ENCODE measurements at places on chromosomes 1 and 21.

- DNase-seq = no peak
These were observed 126.2 kb upstream of the COL6A1 start for GRCh38 chr21:45855248-45855811.

GRCh38 chr1:192726820-192727504 lies 81.9 kb upstream of the RGS2 start:
- no peak for DNase-seq

DNA sequence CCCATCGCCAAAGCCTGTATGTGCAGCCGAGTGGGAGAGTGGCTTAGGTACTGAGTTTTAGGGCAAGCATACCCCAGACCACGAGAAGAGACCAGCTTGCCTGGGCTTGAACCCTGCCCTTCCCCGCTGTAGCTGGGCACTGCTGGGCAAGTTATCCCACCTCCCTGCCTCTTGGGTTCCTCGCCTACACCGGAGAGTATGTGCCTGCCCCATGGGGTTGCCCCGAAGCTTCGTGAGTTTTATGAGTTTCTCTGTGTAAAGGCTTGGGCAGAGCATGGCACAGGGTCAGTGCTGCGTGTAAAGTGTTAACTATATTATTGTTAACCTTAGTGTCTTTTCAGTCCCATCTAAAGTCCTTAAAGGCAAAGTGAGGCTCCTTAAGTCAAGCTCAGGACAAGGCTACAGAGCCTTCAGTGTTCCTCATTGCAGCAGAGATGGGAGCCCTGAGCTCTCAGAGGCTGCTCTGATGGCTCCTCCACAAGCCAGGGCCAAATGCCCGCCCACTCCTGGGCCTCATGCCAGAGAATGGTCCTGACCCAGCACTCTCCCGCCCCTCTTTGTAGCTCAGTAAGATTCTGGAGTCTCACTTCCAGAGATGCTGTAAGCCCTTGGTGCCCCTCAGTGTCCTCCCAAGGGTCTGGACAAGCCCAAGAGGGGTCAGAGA lies 37.0 kb upstream of the KCNA10 start:
- DNase-seq = peak; percentile 22

GRCh38 chr1:155219592-155220031 lies 11.1 kb downstream of the MTX1 start:
- DNase-seq = no peak

GRCh38 chr1:230632273-230632873 lies 9.9 kb upstream of the COG2 start:
- DNase-seq = no peak

- no peak for DNase-seq
These were observed 7.4 kb downstream of the HDAC1 start for GRCh38 chr1:32299327-32299726.

- no peak for DNase-seq
These were observed 423 bp downstream of the URB1 start for GRCh38 chr21:32392299-32392879.

GRCh38 chr1:17596651-17597509 lies 57.4 kb downstream of the ARHGEF10L start:
- DNase-seq = no peak

GRCh38 chr1:83694449-83694848 lies 304.5 kb downstream of the TTLL7 start:
- DNase-seq = no peak

GRCh38 chr1:24351247-24351646 lies 32.1 kb downstream of the GRHL3 start:
- DNase-seq = no peak

- DNase-seq = no peak
These were observed 120.5 kb upstream of the CD34 start for GRCh38 chr1:208031316-208031931.

DNA sequence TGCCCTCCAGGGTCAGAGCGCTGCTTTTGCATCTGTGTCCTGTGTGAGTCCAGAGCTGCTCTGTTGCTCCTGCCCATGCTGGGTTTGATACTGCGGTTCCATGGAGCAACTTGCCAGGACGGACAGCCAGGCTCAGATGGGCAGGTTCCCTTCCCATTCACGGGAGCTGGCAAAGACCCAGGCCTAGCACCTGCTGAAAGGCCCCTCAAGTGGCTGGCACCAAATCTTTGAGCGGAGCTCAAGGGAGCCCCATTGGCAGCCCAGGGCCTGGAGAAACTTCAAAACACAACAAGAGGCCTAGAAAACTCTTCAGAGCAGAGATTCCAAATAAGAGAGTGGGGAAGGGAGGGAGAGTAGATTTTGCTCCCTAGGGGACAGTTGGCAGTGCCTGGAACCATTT lies 97.2 kb downstream of the ACTL8 start:
- DNase-seq = no peak

DNA sequence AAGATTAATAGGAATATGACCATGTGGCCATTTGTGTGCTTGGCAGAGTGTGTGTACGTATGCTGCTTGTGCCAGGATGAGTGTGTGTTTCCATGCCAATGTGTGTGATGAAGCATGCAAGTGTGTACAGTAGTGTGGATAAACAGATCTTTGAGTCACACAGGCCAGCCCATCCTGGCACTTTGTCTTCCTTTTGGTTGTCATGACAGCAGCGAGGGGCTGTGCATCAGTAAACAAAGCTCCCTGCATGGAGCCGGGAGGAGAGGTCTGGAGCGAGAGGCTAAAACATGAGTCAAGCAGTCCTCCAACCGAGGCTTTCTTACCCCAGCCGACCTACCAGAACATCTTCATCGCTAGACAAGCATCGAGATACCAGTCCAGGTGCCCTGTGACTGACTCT lies 221.2 kb downstream of the CACNA1E start:
- no peak for DNase-seq

GRCh38 chr1:186304982-186305949 lies 69.8 kb downstream of the TPR start:
- DNase-seq = no peak

GRCh38 chr1:8152731-8153702 lies 126.9 kb upstream of the ERRFI1 start:
- DNase-seq = no peak

GRCh38 chr1:27360159-27361043 lies 6.4 kb downstream of the MAP3K6 start:
- DNase-seq = no peak

GRCh38 chr1:16117936-16118335 lies 37.9 kb downstream of the EPHA2 start:
- DNase-seq = no peak

DNA sequence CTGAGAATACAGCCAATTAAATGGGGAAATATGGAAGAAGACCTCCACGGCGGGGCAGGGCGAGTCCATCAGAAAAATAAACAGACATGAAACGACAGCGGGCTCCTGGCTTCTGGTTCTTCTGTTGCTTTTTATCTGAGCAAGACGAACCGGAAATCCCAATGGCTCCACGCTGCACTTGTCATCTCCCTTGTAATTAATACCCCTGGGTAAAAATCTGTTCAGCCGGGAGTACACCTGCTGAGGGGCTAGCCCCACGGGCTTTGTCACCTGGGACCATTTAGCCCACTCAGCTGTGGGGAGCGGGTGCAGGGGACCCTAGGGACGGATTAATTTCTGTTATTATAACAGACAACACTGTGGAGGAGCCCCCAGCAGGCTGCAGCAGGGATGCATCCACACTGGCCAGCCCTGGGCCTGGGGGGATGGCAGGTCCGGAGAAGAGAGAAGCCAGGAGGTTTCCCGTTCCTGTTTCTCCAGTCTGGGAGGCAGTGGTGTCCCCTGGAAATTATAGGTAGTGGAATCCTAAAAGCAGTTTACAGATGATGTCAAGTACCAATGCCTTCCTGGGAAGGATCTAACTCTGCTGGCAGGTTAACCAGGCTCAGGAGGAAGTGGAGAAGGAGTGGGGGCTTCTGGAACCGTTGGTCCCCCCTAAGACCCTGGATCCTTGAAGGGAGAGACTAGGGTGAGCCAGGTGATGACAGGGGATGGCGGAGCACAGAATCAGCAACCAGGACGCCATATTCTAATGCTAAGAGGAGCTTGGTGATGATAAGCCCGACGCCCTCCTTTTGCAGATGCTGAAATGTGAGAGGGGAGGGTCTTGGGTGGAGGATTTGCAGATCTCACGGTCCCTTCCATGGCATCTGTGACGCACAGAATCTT lies 566.1 kb downstream of the PTPRU start:
- DNase-seq = peak; percentile 5

DNA sequence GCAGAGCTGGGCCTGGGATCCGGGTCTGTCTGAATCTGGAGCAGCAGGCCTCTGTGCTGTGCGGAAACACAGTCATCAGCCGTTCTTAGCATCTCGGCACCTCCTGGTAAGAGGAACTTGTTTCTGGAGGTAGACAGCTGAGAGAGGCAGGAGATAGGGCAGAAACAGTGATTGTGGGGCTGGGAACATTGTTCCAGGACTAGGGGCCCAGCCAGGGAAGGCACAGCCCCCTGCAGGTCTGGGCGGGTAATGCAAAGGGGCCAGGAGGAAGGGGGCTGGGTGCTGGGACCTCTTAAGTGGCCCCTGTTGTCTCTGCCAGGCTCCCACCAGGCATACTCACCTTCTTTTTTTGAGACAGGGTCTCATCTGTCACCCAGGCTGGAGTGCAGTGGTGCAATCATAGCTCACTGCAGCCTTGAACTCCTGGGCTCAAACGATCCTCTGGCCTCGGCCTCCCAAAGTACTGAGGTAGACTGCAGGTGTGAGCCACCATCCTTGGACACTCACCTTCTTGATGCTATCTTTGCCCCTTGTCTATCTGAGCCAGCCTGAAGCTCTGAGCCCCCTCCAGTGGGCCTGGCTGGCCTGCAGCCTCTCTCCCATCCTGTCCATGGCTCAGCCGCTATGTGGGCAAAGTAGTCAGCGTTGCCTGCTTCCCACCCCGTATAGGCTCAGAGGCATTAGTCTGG lies 134.3 kb upstream of the ZBTB40 start:
- DNase-seq = no peak

GRCh38 chr1:244678697-244679096 lies 25.8 kb downstream of the DESI2 start:
- DNase-seq = no peak

DNA sequence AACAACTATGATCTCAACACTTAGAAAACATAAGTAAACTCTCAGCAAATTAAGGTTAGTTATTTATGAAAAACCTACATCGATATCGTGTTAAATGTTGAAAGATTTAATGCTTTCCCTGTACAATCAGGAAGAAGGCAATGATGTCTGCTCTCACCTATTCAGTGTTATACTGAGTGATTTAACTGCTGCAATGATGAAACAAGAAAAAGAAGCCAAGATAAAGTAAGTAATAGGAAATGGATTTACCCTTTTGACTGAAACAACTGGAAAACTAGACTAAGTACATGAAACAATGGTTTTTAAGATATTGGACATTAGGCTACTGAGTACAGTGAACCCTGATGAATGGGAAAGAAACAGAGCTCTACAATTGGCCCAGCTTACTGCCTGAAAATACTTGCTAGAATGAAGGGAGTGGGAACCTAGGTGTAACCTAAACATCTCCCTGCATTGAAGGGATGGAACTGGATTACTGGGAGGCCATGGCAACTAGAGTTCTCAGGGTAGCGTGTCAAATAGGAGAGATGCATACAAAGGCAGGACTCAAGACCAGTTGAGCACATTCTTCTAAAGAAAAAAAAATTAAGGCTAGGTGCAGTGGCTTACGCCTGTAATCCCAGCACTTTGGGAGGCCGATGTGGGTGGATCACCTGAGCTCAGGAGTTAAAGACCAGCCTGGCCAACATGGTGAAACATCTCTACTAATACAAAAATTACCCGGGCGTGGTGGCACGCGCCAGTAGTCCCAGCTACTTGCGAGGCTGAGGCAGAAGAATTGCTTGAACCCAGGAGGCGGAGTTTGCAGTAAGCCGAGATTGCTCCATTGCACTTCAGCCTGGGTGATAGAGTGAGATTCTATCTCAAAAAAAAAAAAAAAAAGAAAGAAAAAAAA lies 37.3 kb downstream of the SNRPE start:
- DNase-seq = no peak

GRCh38 chr1:30691480-30691879 lies 31.9 kb downstream of the MATN1 start:
- DNase-seq = peak; percentile 14

DNA sequence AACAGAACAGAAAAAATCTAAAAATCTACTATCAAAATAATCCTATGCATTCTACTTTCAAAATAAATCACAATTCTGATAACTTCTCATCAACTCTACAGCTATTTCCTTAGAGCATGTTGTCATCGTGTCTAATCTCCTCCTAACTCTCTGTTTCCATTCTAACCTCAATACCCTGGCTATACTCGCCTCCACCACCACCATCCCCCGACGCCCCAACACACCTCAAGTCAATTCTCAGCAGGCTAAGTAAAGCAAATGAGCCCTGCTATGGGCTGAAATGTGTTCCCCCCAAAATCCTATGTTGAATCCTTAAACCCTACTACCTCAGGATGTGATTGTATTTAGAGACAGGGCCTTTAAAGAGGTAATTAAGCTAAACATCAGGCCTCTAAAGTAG lies 34.6 kb downstream of the NRDC start:
- no peak for DNase-seq

- peak; percentile 56 for DNase-seq
These were observed 36.6 kb downstream of the ITPKB start for GRCh38 chr1:226702318-226702956.

DNA sequence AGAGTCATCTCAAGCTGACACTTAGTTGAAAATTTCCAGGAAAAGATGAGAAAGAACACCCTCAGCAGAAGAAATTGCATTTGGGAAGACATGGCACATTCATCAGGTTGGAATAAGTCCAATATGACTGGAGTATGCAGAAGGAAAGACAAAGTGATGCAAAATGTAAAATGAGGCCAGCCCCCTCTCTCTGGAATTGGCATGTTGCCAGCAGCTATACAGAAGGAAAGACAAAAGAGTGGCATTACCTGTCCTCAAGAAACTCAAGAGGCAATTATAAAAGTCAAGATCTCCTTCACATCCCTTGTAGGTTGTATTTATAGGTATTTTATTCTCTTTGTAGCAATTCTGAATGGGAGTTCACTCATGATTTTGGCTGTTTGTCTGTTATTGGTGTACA lies 426.3 kb downstream of the AGBL4 start:
- no peak for DNase-seq

- no peak for DNase-seq
These were observed 1.2 kb downstream of the CCNL2 start for GRCh38 chr1:1397839-1398523.

- no peak for DNase-seq
These were observed 458.5 kb downstream of the NEGR1 start for GRCh38 chr1:71823708-71824305.

GRCh38 chr1:234889643-234890042 lies 239.0 kb downstream of the TOMM20 start:
- no peak for DNase-seq
